ENCODE measurements at places on chromosomes 7 and 10.
A peak's percentile ranks its signal among the peaks of the same experiment; 100 is the strongest.

- no peak for DNase-seq
These were observed 438.1 kb upstream of the NRP1 start for GRCh38 chr10:33772370-33773252.

GRCh38 chr10:78349911-78350663, 316.4 kb downstream of the RPS24 start:
- DNase-seq: no peak

GRCh38 chr7:65307651-65308299, 65.9 kb upstream of the ZNF92 start:
- DNase-seq: peak; percentile 5

DNA sequence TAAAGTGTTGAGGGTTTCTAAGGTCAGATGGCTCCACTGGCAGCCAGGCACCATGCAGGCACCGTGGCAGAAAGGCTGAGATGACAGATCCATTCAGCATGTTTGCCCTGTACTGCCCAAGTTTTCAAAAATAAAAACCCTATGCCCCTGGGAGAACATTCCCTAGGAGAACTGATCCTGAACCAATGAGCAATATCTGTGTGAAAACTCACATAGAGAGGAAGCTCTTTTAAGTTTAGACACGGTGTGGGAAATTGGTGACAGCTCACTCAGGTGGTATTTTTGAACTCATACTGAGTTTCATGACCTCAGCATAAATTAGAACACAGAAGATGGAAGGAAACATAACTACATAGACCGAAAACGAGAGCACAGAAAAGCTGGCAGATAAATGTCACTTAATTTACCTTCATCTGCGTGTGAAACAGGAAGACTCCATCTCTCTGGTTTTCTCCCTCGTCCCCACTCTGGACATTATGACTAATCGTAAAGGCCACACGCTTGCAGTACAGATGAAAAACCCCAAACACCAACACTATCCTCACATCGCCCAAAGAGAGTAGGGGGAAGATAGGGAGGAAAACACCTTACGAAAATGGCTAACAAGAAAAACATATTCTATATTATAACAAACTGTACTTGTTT, 127.8 kb downstream of the ICA1 start:
- DNase-seq: no peak

DNA sequence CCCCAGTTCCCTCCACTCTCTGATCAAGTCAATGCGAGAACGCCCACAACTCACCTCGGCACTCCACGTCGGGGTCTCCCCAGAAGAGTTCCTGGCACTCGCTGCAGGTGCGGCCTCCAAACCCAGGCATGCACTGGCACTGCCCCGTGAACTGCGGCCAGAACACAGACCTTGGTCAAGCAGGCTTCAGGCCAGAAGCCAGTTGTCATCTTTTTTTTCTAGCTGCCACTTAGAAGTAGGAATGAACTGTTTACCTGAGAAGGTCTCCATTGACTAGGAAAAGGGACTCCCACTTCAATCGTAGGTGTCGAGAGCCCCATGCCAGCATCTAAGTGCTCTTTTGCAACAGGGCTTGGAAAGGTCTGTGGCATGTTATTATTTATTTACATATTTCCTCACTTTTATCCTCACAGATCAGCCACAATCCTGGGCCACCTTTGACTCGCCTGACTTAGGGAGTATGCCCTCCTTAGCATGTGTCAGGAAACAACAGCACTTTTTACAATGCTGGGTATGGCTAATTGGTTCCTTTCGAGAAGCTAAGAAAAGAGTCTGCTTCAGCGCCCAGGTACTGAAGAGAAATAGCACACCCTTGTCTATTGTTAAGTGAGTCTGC, 51.7 kb downstream of the LAMB1 start:
- no peak for DNase-seq

DNA sequence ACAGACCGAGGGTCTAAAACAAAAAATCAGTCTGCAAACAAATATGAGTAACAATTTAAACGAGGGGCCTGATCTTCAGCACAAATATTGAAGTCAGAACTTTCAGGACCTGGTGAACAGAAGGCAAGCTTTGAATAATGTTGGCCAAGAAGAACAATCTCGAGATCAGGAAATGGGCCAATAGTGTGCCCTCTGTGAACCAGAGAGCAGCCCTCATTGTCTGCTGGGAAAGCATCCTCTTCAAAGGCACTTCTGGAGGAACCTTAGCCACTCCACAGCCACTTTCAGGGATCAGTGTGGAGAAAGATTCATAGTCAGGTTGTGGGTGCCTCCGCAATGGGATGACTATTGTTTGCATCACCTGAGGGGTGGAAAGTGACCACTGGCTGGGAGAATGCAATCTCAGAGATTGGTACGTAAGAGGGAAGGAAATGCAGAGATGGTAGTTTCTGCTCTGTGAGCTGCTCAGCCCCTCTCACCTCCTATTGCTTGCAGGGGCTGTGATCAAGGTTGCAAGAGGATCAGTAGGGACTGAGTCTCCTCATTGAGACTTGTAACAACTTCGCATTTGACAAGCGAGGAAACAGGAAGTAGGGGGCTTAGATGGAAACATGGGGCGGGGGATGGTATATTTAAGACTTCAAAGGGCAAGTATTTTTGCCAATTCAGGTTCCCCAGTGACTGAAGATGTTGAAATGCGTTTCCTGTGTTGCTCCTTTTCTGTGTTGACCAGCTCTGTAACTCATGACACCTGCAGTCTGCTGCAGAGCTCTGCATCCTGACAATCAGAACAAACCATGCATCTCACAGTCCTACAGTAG, 28.4 kb upstream of the IFRD1 start:
- no peak for DNase-seq

DNA sequence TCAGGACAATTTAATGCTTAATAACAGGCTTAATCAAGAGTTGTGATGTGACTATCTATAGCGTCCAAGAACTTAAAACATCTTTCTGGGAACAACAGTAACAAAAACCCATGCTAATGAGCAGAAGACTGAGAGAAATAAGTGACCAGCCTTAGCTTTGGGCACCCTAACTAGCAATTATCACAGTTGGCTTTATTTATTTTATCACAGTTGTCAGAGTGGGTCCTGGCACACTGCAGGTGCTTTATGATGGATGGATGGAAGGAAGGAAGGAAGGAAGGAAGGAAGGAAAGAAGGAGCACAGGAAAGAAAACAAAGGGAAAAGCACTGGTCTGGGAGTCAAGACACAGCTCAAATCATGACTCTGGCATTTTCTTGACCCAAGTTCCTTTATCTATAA, 181.1 kb downstream of the SKAP2 start:
- DNase-seq: no peak

DNA sequence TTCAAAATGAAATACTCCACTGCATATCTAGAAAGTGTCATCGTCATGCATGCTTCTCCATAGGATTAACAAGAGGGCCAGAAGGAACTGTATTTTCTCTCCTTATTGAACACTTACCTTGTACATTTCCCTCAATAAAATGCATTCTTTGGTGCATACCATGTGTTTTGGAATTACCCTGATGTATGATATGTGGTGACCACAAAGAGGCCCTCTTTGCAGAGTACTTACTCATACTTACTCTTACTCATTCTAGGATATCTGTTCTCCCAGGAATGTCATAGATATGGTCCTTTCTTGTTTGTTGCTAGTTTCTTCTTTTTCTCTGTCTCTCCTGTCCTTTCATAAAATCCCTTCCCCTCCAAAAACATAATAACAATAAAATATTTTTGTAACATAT, 1087.1 kb upstream of the POT1 start:
- DNase-seq: no peak

- DNase-seq: no peak
These were observed 294.3 kb upstream of the PFKP start for GRCh38 chr10:2772816-2773631.

DNA sequence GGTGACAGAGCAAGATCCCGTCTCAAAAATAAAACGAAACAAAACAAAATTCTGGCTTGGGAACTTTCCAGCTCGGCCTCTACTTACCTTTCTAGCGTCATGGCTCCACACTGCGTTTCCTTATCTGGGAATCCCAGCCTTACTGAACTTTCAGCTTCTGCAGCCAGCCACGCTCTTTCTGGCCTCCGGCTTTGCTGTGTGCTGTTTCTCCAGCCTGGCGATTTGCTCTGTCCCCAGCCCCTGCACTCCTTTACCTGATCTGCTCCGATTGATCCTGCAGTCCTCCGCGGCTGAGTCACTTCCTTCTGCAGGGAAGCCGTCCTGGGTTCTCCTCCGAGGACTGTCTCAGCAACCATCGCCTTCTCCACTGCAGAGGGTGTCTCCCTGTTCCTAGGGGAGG, 71.0 kb upstream of the FAM171A1 start:
- DNase-seq: no peak

DNA sequence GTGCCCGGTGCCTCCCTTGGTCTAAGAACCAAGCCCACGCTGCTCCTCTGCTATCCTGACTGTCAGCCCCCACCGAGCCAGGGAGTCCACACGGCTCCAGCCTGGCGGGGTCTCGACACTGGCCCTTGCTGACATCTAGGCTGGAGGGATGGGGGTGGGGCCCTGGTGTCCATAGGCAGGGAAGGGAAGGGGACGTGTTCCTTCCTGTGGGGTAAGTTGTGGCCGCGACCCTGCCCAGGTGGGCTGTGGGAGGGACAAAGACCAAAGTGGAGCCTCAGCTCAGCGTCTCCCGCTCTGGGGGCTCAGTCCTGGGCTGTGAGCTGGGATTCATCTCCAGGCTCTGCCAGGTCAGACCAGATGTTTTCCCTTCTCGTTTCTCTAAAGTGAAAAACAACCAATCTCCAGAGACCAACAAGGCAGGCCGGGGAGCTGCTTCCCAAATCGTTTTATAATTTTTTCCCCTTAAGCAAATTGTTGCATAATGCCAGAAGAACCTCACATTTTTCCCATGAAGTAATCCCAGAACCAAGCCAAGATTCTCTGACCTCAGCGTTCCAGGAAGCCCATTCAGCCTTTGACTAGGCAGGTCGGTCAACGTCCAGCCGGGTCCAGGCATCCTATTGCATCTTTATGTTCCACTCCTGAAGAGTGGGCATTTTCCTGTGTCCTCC, 101.2 kb downstream of the RGS10 start:
- DNase-seq: no peak

DNA sequence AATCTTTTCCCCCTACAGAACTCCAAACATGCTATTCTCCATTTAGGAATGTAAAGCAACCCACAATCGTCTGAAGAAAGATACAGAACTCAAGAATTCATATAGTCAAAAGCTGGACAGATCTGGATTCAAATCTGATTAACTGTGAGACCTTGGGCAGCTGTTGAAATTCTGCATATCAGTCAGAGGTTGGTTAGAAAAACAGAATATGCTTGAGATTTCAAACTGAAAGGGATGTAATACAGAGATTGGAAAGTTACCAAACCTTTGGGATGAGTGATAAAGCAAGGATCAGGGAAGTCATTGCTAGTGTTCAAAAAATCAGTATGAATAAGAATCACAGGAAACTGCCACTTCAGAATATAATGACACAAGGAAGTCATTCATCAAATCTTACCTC, 406.6 kb downstream of the HTR7 start:
- DNase-seq: no peak

- DNase-seq: no peak
These were observed 216.8 kb downstream of the TCERG1L start for GRCh38 chr10:131094527-131095312.

DNA sequence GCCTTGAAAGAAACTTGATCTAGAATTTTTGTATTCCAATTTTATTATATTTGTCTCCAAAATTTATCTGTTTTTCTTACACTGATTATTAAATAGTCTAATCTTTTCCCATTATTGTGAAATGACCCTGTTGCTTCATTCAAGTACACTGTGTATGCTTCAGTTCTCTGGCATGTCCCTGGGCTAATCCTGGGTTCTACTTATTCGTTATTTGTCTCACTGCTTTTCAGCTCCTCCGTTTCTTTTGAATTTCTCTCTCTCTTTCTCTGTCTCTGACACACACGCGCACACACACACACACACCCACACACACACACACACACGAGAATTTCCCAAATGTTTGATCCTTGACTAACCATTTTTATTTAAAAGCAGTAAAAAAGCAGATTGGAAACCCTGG, 768.6 kb downstream of the NRG3 start:
- no peak for DNase-seq

DNA sequence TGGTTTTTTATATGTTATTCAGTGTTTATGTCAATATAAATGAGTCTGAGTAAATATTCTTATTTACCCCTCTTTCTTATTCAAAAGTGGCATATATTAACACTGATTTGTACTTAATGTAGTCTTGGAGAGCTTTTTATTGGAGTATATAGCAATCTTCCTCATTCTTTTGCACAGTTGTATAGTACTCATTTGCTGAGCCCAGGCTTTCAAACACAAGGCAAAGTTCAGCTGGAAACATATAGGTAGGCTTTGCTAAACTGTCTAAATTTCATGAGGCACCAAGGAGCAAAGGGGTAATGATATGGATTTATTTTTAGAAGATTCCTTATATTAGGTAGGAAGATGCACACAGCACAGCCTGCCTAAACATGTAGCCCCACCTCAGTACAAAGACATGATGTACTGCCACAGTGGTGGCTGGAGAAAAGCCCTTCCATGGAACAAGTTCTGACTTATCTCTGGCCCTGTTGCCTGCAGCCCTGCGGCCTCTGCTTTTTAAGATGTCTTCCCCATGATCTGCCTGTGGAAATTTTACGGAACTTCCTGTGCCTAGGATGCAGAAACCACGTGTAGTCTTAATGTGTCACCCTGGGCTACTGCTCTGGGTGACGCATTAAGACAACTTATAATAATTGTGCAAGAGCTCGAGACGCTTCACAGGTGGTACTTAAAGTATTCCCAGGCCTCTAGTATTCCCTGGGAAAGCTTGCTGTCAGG, 9.6 kb upstream of the PDCD4 start:
- DNase-seq: no peak

DNA sequence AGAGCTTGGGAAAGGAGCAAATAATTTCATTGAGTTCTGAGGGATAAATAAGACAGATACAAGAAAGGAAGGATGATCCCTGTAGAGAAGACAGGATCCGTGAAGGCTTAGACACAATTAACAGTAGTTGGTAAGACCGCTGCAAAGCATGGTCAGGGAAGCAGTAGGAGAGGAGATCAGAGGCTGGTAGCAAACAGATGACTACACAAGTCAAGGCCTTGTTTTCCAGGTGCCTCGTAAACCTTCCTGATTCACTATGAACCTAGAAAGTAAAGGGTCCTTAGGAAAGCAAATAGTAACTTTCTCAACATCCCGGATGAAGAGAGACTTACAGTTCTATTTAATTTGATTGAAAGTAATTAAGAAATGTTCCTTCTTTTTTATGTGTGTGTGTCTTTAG, 118.6 kb downstream of the GNAI1 start:
- no peak for DNase-seq

- no peak for DNase-seq
These were observed 2.4 kb downstream of the KLLN start for GRCh38 chr10:87860816-87861403.

DNA sequence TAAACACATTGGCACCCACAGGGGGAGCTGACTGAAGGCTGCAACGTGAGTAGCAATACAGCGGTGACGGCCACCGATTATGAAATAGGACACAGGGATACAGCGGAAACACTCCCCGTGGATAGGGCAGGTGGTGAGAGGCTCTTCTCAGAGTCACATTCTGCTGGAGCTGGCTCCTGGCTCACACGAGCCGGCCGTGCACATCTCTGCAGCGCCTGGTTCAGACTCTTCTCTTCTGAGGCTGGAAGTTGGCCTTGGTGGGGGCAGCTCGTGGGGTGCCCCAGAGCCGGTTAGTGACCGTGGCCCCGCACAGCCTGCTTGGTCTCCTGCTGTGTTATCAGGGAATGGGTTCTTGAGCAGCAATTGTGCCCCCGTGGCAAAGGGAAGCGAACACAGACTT, 61.3 kb upstream of the EN2 start:
- DNase-seq: no peak

- no peak for DNase-seq
These were observed 13.7 kb downstream of the INPP5A start for GRCh38 chr10:132551093-132551807.

- DNase-seq: no peak
These were observed 298.5 kb downstream of the NEBL start for GRCh38 chr10:20598590-20598989.

- no peak for DNase-seq
These were observed 112.4 kb upstream of the SEMA3C start for GRCh38 chr7:81031243-81031642.

All from stimulated activated CD8-positive, alpha-beta memory T cell treated with anti-CD3 and anti-CD28 coated beads, Interleukin-4, amount 100 ng/mL, for 4 hours (primary cell).